ENCODE measurements at places on chromosomes 3 and 15.

DNA sequence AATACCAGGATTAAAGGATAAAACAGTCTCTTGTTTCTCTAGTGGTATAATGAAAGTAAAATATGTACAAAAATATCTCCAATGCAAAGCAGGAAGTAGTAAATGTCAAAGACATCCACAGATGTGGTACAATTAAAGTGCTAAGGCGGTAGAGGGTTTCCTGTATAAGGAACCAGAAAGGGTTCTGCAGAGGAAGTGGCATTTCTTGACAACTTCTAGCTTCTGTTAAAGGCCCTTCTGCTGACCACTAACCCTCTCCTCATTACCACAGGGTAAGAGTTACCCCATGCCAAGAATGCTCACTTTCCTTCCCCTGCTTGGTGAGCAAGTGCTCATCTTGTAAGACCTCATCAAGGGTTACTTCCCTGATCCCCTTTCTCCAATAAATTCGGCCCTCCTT is 883.6 kb upstream of the NR2F2 start:
- no peak for DNase-seq

DNA sequence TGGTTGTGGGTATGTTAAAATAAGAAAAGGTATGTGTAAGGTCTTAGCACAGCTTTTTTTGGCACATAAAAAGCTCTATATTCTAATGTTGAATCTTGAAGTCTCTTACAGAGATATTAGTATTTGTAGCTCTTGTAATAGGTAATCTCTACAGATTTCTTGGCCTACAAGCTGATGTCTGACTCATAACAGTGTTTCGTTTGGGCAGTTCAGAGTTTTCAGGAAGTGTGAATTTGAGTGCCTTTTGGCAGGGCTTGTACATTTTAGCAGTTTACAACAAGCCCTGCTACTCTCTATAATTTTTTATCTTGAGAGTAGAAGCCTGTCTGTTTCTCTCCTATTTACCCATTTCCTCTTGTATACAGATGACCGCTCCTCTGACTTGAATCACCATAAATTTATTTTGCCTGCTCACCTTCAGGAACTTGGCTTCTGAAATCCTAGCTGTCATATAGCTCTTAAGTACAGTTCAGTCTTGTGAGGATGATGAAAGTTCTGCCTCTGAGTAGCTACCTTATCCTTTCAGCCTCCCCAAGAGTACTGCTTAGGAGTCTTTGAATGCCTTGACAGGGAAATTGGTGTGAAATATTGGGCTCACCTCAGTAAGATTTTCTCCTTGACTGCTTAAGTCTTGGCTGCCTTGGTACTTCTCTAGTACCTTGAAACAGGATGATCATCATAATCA is 419.9 kb upstream of the RARB start:
- no peak for DNase-seq

GRCh38 chr15:38904298-38904697 is 339.7 kb upstream of the RASGRP1 start:
- DNase-seq = no peak

- no peak for DNase-seq
Observed at GRCh38 chr3:198065897-198066296, 105.9 kb downstream of the LMLN start.

DNA sequence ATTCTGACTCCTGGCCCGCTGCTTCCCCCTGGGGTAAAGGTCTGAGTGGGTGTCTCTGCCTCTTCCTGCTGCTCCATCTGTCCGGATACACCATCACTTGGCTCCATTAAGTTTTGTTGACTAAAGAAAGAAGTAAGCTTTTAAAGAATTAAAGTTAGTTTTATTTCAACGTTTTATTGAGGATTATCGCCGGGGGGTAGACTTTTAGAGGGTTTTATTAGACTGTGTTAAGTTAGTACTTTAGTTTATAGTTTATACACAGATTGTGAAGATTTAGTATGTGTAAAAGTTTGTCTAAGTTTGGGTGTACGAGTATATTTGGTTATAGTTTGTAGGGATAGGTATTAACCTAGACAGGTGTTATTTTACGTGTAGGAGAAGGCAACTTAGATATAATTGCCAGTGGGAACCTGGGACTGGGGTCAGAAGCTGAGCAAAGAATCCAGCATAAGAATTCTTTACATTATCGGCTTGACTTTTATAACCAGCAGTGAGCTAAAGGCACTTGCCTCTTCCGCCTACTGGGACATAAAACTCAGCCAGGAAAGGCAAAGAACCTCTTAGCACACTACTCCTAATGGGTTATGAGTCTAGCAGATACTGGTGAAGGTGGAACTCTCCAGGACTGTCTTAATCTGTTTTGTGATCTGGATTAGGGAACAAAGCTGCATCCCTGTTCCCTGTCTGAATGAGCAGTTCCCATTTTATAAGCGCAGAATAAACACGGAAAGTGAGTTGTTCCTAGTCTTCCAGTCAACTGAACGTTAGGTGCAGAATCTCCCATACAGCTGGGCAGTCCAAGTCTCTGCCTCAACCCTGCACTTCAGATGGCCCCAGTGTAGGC is 131.3 kb downstream of the FAM43A start:
- DNase-seq = no peak

GRCh38 chr3:25618028-25618427 is 46.7 kb downstream of the TOP2B start:
- no peak for DNase-seq

DNA sequence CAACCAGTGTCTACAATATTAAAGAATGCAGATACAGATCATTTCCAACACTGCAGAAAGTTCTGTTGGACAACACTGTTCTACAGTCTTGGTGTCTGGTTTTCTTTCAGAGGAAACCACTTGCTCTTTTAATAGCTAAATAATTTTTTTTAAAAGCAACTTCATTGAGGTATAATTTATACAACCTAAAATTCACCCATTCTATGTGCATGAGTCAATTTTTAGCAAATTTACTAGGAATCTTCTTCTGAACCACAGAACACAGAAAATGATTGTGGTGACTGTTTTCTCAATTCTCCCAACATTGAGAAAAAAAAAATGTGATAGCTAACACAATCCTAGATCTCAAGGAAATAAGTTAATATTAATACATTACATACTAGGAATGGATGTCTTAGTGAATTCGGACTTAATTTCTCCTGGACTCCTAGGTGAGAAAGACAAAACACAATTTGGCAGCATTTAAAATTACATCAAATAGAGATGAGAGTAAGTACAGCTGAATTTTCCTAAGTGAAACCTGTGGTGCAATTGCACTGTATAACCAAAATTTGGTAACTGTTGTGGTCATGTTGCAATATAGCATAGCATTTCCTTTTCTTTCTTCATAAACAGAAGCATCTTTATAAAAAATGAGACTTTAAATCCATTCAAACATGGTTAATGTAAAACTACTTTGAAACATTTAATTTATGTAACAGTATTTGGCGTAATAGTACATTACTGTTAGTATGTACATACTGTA is 15.3 kb upstream of the PLCL2 start:
- no peak for DNase-seq

- DNase-seq = no peak
Observed at GRCh38 chr15:43872416-43873020, 45.7 kb downstream of the WDR76 start.

DNA sequence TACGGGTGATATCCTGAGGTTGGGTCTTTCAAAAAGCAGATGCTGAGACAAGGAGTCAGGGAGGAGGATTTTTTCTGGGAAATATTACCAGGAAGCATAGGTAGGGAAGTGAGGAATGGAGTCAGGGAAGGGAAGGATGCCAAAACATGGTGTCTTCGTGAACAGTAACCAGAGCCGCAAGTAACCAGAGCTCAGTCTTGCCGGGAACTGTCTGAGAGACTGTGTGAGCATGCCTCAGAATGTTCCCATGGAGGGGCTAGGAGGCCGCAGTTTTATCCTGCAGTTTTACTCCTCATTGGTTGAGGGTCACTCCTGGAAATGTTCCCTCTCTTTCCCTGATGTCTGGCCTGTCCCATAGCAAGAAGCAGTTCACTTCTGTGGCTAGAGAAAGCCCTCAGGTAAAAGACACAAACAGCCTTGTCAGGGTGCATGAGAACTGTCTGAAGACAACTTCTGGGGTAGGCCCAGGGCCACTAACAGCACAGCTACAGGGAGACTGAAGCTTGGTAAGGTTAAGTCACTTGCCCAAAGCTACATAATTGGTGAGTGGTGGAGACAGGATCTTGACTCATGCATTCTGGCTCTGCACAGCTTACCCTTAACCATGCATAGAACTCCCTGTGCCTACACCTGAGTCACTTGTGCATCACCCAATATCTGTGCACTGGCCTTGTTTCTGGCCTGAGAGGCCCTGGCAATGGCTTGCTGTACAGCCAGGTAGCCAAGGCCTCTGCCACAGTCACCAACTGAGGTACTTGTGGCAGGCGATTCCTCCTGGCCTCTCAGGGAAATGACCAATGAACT is 76.3 kb upstream of the FRMD4B start:
- DNase-seq = no peak

- no peak for DNase-seq
Observed at GRCh38 chr3:169965562-169966427, 812 bp upstream of the SEC62 start.

GRCh38 chr3:94303897-94304296 is 241.0 kb downstream of the NSUN3 start:
- DNase-seq = no peak

DNA sequence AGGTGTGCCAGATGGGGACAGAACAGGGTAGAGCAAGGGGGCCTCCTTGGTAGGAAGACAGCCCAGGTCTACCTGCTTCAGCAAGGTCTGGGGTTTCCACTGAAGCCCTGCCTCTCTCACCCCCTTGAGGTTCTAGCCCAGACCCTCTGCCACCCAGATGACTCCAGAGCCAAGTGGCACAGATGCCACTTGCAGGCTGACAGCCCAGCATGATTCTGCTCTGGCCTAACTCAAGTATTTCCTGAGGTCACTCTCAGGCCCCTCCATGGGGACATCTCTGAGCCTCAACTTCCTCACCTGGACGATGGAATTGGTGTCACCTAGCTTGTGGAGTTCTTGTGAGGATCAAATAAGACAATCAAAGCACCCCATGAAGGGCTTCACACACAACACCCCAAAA is 23.9 kb downstream of the PLXNB1 start:
- DNase-seq = no peak
